CD4-positive, CD25-positive, alpha-beta regulatory T cell (primary cell): ENCODE measurements at places on chromosomes 16 and 17. TPM values are rescaled to one million over a fixed set of nuclear protein-coding genes. Genes with fewer than 3 reads are reported as not detected.

- DNase-seq, result no peak
Measured at GRCh38 chr16:57898961-57899360, 72.0 kb downstream of the CNGB1 start.

The TMEM238L gene
- total RNA-seq, result not detected

The HIGD1B gene
- total RNA-seq, result not detected

DNA sequence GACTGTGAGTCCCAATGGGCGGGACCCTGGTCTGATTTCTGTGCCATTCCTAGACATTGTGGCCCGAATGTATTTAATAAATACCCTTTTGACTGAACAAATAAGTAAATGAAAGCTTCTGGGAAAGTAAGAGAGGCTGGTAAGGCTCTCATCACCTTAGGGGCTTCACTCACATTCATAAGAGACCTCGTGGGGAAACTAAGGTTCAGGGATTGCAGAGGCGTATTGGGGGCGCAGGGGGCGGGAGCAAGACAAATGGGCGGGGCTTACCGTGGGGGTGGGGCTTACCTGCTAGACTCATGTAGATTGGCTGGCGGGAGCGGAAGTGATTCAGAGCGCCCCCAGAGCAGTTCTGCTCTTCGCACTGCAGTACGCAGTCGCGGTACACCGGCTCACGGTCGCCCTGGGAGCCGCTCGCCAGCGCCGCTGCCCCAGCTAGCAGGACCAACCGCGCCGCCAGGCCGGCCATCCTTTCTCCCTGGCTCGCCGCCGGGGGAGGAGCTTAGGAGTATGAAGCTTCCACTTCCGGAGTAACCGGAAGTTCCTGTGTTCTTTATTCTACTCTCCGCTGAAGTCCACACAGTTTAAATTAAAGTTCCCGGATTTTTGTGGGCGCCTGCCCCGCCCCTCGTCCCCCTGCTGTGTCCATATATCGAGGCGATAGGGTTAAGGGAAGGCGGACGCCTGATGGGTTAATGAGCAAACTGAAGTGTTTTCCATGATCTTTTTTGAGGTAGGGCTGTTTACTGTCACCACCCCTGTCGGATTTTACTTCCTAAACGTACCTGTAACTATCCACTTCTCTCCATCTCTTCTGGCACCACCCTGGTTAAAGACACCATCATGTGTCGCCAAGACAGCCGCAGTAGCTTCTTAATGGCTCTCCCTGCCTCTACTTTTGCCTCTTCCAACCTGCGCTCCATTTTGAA is at the start of gene PGAP3:
PGAP3 (minus strand) TSS at position 512 of the 929 bp plus-strand sequence; CDS start at position 469, 43 bp downstream.
- DNase-seq, result peak; percentile 91

The ZACN gene
- total RNA-seq, result 0.42 TPM

- DNase-seq, result peak; percentile 84
Measured at GRCh38 chr17:6443692-6444570, at the start of gene PIMREG. Gene PIMREG (plus strand): TSS chr17:6444455. CDS start chr17:6445111, 656 bp downstream.

GRCh38 chr17:69103557-69104233 is 38.0 kb downstream of the ABCA6 start:
- no peak for DNase-seq

The CNTROB gene
- 40.9 TPM for total RNA-seq

The TBX21 gene
- 15.7 TPM for total RNA-seq

GRCh38 chr17:79621151-79621943 is 10.5 kb upstream of the RBFOX3 start:
- DNase-seq, result no peak

- DNase-seq, result peak; percentile 78
Measured at GRCh38 chr17:15436473-15437302, 30.7 kb downstream of the CDRT4 start.

- DNase-seq, result no peak
Measured at GRCh38 chr17:48909783-48910182, 1.6 kb downstream of the UBE2Z start.

GRCh38 chr17:77235370-77235941 is 94.7 kb downstream of the SEC14L1 start:
- DNase-seq, result no peak

- DNase-seq, result no peak
Measured at GRCh38 chr17:1001640-1002411, 4.9 kb downstream of the TIMM22 start.

The KRTAP9-4 gene
- total RNA-seq, result not detected

GRCh38 chr17:18191967-18192366 is 8.3 kb downstream of the ALKBH5 start:
- no peak for DNase-seq

The CMTM2 gene
- 0.49 TPM for total RNA-seq

DNA sequence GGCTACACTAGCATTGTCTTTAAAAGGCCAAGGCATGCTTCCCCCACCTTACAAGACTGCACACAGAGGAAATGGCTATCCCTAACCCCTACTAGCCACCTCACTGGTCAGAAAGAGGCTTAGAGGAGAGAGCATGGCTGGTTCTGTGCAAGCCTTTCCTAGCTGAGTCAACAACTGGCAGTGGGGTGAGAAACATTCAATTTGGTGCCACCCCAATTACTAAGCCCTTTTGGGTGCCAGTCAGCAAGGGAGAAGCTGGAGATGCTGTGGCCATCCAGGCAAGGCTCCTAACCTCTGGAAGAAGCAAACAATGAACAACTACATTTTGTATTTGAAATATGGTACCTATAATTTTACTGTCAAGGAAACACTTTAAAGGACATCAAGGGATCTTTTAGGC is 4.7 kb upstream of the KAT7 start:
- no peak for DNase-seq

GRCh38 chr16:13036600-13036999 is 135.2 kb downstream of the SHISA9 start:
- no peak for DNase-seq

The HEATR9 gene
- total RNA-seq, result not detected

- DNase-seq, result no peak
Measured at GRCh38 chr17:45791935-45792334, 7.8 kb downstream of the CRHR1 start.
